Naive thymus-derived CD4-positive, alpha-beta T cell (primary cell): ENCODE measurements at places on chromosomes 1 and 21. TPM values are rescaled to one million over a fixed set of nuclear protein-coding genes. Genes with fewer than 3 reads are reported as not detected.
A peak's percentile ranks its signal among the peaks of the same experiment; 100 is the strongest.

- H3K36me3 ChIP-seq, result no peaks in the 10 kb centered on the region
- no peaks in the 10 kb centered on the region for H3K4me1 ChIP-seq
- DNase-seq, result no peak
- H3K27ac ChIP-seq, result no peak overlapping the region
These were observed 43.5 kb downstream of the OPRD1 start for GRCh38 chr1:28855469-28855951.

Gene POU3F1
- polyA plus RNA-seq, result not detected

DNA sequence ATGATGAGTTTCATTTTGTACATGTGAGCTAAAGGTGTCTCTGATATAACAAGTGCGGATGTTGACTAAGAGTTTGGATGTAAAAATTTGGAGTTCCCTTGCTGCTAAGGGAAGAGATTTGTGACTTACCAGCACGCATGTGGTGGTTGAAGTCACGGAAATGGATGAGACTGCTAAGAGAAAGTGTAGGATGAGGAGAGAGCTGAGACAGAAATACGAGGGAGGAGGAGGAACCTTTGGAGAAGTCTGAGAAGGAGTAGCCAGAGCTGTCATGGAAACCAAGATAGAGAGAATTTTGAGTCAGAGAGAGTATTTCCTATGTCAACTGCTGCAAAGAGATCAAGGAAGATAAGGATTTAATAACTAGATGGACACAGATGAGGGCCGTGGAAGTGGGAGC is 106.5 kb upstream of the COL24A1 start:
- H3K27ac ChIP-seq, result no peak overlapping the region
- DNase-seq, result no peak
- H3K4me3 ChIP-seq, result no peak overlapping the region
- H3K4me1 ChIP-seq, result no peaks in the 10 kb centered on the region

Gene SH3BGR
- 3.7 TPM for polyA plus RNA-seq

- H3K4me1 ChIP-seq, result no peaks in the 10 kb centered on the region
- H3K27me3 ChIP-seq, result no peaks in the 10 kb centered on the region
- H3K4me3 ChIP-seq, result no peak overlapping the region
- DNase-seq, result no peak
These were observed 164.9 kb upstream of the RAB4A start for GRCh38 chr1:229105822-229106525.

DNA sequence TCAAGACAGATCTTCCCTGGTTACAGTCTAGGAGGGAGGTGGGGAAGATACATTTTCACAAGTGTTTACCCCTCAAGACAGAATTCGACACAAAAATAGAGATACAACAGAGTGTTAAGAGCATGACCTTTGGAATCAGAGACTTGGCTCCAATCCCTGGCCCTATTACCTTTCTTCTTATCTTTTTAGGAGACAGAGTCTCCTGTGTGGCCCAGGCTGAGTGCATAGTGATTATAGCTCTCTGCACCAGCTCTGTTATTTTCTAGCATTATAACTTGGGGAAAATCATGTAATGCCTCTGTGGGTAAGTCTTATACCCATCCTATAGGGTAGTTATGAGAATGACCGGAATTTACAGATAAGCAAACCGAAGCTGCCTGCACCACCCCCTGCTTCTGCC is 9.8 kb downstream of the NIPAL3 start:
- no peak overlapping the region for H3K27ac ChIP-seq
- no peaks in the 10 kb centered on the region for H3K27me3 ChIP-seq
- no peak for DNase-seq

Gene BSND
- polyA plus RNA-seq, result not detected

Gene ITPKB
- 81.0 TPM for polyA plus RNA-seq

- no peak overlapping the region for H3K4me3 ChIP-seq
- no peaks in the 10 kb centered on the region for H3K36me3 ChIP-seq
These were observed 35.9 kb downstream of the PIK3R3 start for GRCh38 chr1:46096269-46097148.

- H3K4me1 ChIP-seq, result peaks cover 6% of the 10 kb centered on the region
- H3K4me3 ChIP-seq, result peak overlapping the region; percentile 11
- H3K36me3 ChIP-seq, result no peaks in the 10 kb centered on the region
- no peaks in the 10 kb centered on the region for H3K27me3 ChIP-seq
These were observed 17.7 kb downstream of the PFKFB2 start for GRCh38 chr1:207070811-207071210.

DNA sequence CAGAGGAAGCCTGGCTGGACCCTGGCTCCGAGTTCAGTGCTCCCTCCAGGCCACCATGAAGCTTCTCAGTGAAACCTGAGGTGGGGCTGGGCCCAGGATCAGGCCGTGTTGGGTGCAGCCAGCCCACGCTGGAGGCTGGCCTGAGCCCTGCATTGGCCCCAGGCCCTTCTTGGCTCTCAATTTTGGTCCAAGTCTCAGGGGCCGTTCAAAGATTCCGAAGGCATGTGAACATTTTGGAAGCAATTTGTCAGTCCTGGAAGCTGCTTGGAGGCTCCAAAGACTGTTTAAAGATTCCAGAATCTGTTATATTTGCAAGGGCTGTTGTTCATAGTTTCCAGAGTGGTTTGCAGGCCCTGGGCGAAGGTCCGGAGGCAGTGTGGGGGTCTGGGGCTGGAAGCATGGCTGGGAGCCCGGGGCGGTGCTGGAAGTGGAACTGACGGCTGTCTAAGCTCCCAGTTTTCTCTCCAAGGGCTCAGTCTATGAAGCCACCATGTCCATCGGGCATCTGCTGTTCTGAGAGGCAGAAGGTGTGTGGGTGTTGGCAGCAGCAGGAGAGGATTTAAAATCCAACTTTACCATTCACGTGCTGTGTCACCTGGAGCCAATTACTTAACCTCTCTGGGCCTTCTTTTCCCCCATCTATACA is 104.9 kb downstream of the EPHB2 start:
- H3K4me1 ChIP-seq, result no peaks in the 10 kb centered on the region
- H3K27me3 ChIP-seq, result no peaks in the 10 kb centered on the region
- H3K27ac ChIP-seq, result no peak overlapping the region
- H3K36me3 ChIP-seq, result no peaks in the 10 kb centered on the region
- no peak overlapping the region for H3K4me3 ChIP-seq

DNA sequence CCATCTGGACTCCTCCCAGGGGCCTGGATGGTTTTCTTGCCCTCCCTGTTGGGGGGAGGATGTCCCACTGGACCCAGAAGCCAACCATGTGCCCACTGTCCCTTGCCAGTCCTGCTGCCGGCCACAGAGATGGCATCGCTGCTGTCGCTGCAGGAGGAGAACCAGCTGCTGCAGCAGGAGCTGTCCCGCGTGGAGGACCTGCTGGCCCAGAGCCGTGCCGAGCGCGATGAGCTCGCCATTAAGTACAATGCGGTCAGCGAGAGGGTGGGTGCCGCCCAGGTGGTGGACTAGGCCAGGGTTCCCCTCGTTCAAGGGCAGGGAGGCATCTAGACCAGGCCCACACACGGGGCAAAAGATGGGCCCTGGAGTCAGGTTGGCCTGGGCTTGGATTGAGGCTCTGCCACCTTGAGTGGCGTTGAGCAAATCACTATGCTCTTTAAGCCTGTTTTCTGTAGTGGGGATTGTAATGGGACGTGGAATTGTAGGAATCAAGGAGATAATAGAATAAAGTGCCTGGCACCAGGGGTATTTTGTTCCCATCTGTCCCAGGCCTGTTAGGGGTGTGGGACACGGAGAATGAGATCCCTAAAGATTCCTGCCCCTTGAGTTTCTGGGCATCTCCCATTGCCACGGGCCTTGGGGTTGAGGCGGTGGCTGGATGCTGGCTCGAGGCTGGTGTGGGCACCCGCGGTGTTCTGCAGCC is 2.6 kb downstream of the CROCC start:
- H3K36me3 ChIP-seq, result no peaks in the 10 kb centered on the region
- no peak overlapping the region for H3K27ac ChIP-seq
- no peak for DNase-seq
- H3K4me1 ChIP-seq, result peaks cover 10% of the 10 kb centered on the region

DNA sequence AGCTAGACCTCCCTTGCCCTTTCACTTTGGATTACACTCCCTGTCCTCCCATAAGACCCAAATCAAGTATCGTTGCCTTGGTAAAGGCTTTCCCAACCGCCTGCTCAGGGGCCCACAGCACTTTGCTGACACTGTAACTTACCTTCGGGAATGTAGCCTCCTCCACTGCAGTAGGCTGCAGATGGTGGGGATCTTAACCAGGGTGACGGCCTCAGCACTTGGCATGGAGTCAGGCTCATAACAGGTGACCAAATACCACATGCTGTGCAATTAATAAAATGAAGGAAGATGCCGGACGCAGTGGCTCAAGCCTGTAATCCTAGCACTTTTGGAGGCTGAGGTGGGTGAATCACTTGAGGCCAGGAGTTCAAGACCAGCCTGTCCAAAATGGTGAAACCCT is 88.7 kb upstream of the IRF2BP2 start:
- no peak for DNase-seq
- H3K36me3 ChIP-seq, result no peaks in the 10 kb centered on the region
- no peaks in the 10 kb centered on the region for H3K27me3 ChIP-seq
- no peak overlapping the region for H3K4me3 ChIP-seq
- H3K4me1 ChIP-seq, result no peaks in the 10 kb centered on the region

DNA sequence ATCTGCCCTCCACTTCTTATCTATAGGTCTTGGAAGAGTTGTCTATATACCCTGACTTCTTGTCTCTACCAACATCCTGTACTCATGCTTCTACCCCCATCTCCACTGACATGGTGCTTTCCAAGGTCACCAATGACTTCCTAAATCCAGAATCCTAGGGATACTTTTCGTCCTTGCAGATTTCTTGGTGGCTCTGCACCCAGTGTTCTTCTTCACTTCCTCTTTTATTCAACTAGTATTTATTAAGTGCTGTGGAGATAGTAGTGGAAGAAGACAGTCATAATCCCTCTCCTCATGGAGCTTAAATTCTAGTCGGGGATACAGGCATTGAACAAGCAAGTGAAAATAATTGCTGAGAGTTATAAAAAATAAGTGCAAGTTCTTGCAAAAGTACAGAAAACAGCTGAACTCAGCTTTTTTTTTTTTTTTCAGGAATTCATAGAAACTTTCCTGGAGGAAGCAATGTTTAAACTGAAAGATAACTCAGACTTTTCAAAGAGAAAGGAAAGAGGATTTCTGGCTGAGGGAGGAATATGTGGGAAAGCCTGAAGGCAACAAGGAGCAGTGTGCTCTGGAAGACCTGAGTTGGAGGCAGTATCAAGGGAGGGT is 38.2 kb upstream of the CYP4B1 start:
- DNase-seq, result no peak
- H3K27me3 ChIP-seq, result no peaks in the 10 kb centered on the region
- H3K27ac ChIP-seq, result no peak overlapping the region
- no peak overlapping the region for H3K4me3 ChIP-seq
- no peaks in the 10 kb centered on the region for H3K4me1 ChIP-seq

GRCh38 chr1:92380867-92381266 is 82.0 kb downstream of the RPAP2 start:
- H3K27ac ChIP-seq, result no peak overlapping the region
- peaks cover 4% of the 10 kb centered on the region for H3K4me1 ChIP-seq
- H3K4me3 ChIP-seq, result no peak overlapping the region
- DNase-seq, result no peak
- H3K27me3 ChIP-seq, result no peaks in the 10 kb centered on the region

Gene NCAM2
- polyA plus RNA-seq, result 0.07 TPM

DNA sequence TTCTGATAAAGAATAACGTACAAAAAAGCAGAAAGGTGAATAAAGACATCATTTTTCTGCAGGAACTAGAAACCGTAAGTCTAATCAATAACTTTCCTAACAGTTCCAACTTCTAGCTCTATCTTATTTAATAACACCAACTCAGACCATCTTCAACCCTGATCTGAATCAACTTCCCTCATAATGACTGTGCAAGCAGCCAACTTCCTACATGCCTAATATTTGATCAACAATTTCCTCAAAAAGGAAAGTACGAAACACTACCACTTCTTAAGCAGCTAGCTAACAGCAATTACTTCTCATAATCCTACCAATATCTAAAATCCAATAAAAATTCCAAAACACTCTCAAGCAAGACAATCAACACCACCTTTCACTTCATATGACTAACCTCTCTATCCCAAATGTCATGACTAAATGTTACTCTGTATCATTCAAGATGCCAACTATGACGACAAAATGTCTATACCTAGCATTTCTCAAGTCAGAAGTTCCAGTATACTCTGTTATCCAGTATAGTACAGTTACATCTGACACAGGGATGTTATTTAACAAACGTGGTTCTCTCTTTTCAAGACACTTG is 1.7 kb downstream of the COP1 start:
- peak overlapping the region; percentile 90 for H3K4me3 ChIP-seq
- no peaks in the 10 kb centered on the region for H3K36me3 ChIP-seq
- H3K27me3 ChIP-seq, result no peaks in the 10 kb centered on the region
- peak overlapping the region; percentile 81 for H3K27ac ChIP-seq
- H3K4me1 ChIP-seq, result peaks cover 24% of the 10 kb centered on the region

Gene PPFIA4
- not detected for polyA plus RNA-seq

GRCh38 chr1:245406426-245406825 is 251.6 kb downstream of the KIF26B start:
- no peaks in the 10 kb centered on the region for H3K36me3 ChIP-seq
- no peaks in the 10 kb centered on the region for H3K4me1 ChIP-seq

Gene JTB
- 294 TPM for polyA plus RNA-seq

DNA sequence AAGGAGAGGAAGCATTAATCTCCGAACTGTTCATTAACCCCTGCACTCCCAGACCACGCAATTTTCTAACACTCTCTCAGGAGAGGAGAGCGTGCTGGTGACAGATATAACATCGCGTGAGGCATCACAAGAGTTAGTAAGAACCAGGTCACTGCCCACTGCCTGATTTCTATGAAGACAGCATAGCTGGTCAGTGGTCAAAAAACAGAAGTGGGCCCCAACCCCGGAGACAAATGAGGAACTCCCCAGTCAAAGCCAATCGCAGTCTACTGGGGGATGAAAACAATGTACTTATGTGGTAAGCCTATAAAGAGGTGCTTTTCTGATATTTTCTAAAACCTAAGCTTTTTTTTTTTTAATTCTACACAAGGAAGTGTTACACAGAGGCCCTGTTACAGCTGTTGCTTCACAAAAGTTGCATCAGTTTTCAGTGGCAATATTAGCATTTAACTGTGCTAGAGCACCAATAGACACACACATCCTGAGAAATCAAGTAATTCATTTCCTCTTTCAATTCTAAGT is 231.8 kb upstream of the IRF2BP2 start:
- H3K27me3 ChIP-seq, result no peaks in the 10 kb centered on the region
- no peak for DNase-seq
- no peaks in the 10 kb centered on the region for H3K36me3 ChIP-seq
- no peak overlapping the region for H3K4me3 ChIP-seq
- peaks cover 57% of the 10 kb centered on the region for H3K4me1 ChIP-seq

DNA sequence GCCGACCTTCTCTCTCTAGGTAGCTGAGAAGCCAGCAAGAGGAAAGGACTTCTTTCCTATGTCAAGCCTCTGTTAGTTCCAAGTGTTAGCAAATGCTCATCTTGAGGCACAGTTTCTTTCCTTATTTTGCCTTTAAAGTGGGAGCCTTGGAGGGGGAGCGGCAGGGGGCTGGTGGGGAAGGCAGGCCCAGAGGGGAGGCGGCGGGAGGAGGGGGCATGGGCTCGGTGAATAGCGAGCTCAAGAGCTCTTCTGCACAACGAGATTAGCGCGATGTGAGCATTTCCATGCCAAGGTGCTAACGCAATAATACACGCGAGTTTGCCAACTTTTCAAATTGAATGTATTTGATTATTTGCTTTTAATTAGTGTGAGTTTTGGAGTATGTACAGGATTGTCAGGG is 372.6 kb downstream of the RPS6KC1 start:
- DNase-seq, result no peak
- H3K27me3 ChIP-seq, result no peaks in the 10 kb centered on the region
- no peaks in the 10 kb centered on the region for H3K4me1 ChIP-seq
- H3K36me3 ChIP-seq, result no peaks in the 10 kb centered on the region
- H3K4me3 ChIP-seq, result no peak overlapping the region

GRCh38 chr1:182002570-182002969 is 58.9 kb downstream of the ZNF648 start:
- H3K27me3 ChIP-seq, result no peaks in the 10 kb centered on the region
- H3K4me1 ChIP-seq, result no peaks in the 10 kb centered on the region
- no peak overlapping the region for H3K4me3 ChIP-seq
- no peak overlapping the region for H3K27ac ChIP-seq
- no peak for DNase-seq
